ENCODE measurements at places on chromosomes 4 and X.

DNA sequence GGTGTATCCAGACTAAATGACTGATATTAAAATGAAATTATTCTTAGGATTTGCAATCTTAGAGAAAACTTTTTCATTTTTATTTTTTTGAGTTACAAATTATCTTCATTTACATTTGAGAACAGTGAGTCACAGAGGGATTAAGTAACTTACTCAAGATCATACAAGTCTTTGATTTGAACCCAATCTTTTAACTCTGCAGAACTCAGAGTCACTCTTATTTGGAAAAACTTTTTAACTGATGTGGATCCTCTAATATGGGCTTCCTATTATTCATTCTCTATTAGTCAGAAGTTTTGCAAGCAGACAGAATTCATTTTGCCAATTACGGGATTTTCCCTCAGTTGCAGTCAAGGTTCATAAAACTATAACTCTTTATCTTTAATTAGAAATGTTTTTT, 20.1 kb downstream of the HPRT1 start:
- no peak for DNase-seq

DNA sequence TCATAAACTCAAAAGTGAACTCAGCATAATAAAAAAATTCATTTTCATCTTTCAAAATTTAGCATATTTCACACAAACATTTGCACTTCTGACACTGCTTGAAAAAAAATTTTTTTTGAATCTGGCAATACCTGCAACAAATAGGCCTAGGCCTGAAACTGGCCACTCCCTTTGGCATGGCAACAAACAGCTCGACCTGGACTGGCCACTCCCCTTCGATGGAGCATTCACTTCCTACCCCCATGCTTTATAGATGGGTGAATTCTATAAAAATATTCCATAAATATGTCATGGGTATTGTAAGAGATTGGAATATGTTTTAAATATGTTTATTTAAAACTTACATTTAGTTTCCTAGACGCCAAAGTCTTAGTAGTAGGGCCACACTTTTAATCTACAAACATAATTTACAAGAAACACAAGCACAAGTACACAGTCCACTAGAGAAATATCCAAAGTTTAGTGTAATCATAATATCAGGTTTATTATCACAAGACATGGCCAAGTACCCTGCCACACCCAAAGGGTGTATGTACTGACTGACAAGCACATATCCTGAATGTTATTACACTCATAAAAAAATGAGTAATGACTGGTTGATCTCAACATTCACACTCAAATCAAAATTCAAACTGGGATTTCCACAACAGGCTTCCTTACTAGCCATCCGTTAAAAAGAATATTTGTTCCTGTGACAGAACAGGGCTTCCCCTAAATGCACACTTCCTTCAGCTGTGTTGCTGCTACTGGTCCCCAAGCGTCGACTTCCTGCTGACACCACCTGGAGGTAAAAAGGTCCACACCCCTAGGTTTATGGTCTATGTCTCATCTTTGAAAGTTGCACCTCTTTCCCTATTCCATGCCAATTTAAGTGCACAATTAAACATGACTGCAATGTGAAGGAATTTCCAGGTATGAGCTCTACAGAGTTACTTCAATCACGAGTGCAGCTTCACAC, 271.5 kb downstream of the NR3C2 start:
- DNase-seq = no peak

GRCh38 chrX:10395643-10396042, 224.7 kb downstream of the MID1 start:
- DNase-seq = no peak

- DNase-seq = peak; percentile 11
These were observed 7.4 kb downstream of the ANKRD37 start for GRCh38 chr4:185404031-185404430.

DNA sequence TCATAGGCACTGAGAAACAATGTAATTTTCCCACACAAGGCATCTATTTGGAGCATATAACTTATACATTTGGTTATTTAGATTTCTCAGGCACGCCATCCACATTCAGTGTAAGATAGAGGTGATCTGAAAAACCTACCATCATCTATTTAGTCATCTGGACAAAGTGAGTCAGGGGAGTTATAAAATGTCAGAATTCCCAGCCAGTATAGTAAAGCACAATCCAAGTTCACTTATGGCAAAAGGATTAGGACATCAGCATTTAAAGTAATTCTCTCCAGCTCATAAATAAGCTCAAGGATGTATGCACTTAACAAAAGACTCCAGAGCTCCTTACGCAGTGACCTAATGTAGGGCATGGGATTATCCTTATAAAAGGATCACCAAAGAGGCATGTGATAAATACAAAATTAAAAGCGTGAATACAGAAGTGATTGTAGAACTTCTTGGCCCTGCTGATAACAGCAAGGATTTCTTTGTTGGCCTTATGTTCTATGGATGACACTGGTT, 65.3 kb upstream of the DCLK2 start:
- DNase-seq = no peak

DNA sequence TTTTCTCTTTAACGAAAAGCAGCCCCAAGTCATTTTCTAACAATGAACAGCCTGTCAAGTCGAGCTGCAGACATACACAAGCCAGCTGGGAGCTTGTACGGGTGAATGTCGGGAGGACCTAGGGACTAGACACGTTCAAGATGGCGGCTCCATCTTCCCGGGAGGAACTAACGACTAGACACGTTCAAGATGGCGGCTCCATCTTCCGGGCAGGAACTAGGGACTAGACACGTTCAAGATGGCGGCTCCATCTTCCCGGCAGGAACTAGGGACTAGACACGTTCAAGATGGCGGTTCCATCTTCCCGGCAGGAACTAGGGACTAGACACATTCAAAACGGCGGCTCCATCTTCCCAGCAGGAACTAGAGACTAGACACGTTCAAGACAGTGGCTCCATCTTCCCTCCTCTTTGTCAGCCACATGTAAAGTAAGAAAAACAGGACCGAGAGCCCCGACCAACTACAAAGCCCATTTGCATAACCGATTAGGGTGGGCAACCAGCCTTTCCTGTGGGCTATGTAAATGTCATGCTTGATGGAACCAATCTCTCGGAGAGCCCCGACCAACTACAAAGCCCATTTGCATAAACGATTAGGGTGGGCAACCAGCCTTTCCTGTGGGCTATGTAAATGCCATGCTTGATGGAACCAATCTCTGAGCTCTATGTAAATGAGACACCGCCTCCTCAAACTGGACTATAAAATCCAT, 175.5 kb downstream of the DHRSX start:
- DNase-seq = no peak

DNA sequence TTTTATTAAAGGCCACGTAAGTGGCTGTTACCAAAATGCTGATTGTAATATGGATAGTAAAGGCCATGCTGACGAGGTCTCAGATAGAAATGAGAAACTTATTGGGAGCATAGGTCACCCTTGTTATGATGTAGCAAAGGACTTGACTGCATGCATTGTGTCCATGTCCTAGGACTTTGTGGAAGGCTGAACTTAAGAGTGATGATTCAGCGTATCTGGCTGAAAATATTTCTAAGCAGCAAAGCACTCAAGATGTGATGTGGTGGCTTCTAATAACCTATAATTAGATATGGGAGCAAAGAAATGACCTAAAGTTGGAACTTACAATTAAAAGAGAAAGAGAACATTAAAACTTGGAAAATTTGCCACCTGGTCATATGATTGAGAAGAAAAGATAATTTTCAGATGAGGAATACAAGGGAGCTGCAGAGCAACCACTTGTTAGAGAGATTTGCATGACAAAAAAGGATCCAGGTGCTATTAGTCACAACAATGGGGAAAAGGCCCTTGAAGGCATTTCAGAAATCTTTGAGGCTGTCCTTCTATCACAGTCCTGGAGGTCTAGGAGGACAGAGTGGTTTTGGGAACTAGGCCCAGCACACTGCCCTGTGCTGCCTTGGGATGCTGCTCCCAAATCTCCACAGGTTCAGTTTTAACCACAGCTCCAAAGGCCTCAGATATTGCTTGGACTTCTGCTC, 793.7 kb upstream of the LCORL start:
- DNase-seq = no peak

DNA sequence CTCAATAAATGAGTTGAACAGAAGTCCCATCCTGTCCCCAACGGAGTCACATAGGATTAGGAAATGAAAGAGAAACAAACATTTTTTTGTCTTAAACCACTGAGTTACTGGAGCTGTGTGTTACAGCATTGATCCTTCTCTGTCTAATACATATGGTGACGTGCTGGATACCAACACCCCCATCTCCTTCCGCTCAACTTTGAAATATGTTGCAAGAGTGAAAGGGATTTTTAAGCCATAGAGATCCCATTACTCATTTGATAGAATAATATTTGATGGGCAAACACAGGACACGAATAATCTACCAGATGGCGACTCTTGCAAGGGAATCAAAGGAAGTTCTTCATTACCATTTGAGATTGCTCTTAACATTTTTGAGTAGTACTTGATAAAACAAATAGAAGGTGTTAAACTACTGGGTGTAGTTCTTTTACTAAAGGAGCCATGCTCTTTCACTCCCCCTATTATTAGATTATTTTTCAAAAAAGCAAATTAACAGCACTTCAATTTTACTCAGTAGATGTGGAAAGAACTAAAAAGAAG, 140.5 kb downstream of the PACRGL start:
- DNase-seq = no peak

DNA sequence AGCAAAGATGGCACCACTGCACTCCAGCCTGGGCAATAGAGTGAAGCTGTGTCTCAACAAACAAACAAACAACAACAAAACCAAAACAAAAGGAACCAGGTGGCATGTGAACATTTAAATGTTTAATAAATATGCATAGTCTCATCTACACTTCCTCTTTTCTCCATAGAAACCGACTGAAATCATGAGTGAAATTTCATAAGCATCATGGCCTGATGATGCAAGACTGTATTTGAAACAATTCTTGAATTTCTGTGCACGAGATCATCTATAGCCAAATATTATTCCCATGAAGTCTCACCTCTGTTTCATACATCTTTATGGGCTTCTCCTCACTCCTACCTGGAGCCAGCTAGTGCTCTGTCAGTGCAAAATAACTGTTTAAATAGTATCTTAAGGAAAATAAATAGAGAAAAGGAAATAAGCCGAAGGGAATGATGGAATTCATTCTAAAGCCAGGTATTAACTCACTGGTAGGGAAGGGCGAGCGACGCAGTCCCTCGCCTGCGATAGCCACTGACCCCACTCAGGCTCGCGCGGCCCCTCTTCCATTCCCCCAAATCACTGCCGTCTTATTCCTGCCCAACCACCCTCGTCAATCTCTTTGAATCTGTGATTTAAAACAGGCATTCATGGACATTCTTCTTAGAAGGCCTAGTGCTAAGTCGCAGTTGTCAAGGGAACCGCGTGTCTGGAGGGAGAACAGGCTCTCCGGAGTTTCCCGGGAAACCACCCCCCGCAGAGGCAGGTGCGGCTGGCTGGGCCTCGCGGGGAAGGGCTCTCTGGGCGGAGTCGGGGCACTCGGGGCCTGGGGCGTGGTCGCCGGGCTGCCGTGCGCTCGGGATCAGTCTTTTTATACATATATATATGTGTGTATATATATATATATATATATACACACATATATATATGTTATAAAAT, 52.4 kb upstream of the TRIM2 start:
- DNase-seq = peak; percentile 66

DNA sequence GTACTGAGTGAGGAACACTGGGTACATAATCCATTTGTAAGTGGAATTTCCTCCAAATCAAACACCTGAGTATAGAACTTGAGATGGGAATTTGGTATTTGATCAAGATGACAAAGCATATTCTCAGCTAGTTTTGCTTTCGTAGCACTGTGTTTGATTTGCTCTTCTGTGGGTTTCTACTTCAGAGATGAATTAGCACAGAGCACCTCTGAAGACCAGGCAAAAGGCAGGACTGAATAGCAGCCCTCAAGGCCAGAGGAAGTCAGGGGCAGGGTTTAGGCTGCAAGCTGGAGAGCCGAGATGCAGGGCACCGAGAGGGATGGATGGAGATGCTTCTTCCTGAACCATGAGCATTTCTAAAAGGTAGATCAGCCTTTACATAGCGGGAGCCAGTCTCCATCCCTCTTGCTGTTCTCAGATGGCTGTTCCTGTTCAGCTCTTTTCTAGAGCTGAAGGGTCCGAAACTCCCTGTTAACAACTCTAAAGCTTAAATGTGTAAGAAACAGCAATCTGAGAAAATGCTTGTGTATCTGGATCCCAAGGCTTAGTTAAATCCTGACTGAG, 10.8 kb downstream of the ZFP42 start:
- DNase-seq = no peak

DNA sequence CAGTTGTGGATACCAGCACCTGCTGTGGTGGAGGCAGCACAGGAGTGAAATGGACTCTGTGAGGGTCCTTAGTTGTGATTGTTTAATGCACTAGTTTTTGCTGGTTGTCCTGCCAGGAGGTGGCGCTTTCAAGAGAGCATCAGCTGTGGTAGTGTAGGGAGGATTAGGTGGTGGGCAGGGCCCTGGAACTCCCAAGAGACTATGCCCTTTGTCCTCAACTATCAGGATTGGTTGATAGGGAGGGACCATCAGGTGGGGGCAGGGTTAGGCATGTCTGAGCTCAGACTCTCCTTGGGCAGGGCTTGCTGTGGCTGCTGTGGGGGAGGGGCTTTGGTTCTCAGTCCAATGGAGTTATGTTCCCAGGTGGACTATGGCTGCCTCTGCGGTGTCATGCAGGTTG, 121.9 kb downstream of the RRAGB start:
- no peak for DNase-seq

GRCh38 chr4:163988865-163989264, 494.4 kb downstream of the TMA16 start:
- DNase-seq = no peak

- no peak for DNase-seq
These were observed 308.6 kb upstream of the GIMD1 start for GRCh38 chr4:106677213-106677612.

DNA sequence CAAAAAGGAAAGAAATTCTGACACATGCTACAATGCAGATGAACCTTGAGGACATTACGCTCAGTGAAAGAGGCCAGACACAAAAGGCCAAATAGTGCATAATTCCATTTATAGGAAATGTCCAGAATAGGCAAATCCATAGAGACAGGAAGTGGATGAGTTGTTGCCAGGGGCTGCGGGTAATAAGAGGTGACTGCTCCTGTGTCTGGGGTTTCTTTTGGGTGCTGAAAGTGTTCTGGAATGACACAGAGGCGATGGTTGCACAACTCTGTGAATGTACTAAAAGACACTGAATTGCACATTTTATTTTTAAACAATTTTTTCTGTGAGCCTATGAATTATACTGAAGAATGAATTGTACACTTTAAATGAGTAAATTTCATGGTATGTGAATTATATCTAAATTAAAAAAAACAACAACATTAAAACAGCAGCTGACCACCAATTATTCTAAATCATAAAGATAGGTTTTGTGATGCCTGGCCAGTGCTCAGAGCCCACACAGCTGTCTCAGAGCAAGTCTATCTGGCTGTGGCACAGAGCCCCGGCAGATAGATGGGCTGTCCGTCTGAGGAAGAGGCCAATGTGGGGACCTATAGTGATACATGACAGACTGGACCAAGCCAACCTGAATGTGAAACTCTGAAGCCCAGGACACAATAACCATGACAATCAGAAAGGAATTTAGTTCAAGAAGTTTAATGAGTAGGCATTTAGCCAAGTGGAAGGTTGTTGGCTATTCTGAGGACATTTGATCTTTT, 23.5 kb upstream of the IRAK1 start:
- no peak for DNase-seq

- DNase-seq = no peak
These were observed 8.8 kb downstream of the TAPT1 start for GRCh38 chr4:16217300-16218051.

GRCh38 chr4:8580321-8581093, at the start of gene GPR78:
Gene GPR78, plus strand, starts transcription at chr4:8580392. Its CDS starts 591 bp downstream, at chr4:8580983.
- peak; percentile 30 for DNase-seq

Data from NCI-H1105 (cell line).